ENCODE measurements at places on chromosomes 7 and 10. TPM values are rescaled to one million over a fixed set of nuclear protein-coding genes. Genes with fewer than 3 reads are reported as not detected.
A peak's percentile ranks its signal among the peaks of the same experiment; 100 is the strongest.

DNA sequence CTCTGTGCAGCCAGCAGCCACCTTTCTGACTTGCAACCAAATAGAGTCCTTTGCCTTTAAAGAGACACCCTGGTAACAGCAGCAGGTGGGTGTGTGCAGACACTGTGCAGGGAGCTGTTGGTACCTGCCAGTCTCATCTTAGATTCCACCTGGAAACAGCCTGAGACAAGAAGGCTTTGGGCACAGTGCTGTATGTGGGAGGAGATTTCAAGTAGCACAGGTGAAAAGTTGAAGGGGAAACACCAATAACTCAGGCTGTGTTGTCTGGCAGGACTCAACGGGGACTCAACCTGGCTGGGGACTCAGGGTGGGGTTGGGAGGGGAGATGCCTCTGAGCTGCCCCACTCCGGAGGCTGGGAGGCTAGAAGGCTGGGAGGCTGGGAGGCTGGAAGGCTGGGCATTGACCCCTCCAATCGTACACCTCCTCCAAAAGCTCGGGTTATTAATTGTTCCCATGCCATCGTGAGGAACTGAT lies 6.7 kb downstream of the CPXM2 start:
- H3K4me1 ChIP-seq = no peaks in the 10 kb centered on the region
- no peaks in the 10 kb centered on the region for H3K36me3 ChIP-seq
- no peak overlapping the region for H3K27ac ChIP-seq
- no peak overlapping the region for H3K4me3 ChIP-seq

The FAM171A1 gene
- 32.5 TPM for total RNA-seq

DNA sequence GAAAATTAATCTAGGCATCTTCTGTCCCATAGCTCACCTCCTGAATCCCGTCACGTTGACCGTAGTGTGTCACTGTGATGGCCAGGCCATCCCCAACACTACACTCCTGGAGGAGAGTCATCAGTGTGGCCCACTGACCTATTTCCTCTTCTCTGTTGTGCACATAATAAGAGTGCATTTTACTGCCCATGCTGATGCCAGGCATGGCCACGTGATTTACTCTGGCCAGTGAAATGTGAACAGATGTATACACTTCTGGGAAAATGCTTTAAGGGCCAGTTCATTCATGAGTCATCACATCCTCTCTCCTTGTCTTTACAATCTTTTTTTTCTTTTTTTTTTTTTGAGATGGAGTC lies 101.9 kb upstream of the PIP4K2A start:
- H3K4me1 ChIP-seq = peaks cover 38% of the 10 kb centered on the region
- peak; percentile 89 for DNase-seq
- no peaks in the 10 kb centered on the region for H3K36me3 ChIP-seq
- no peak overlapping the region for H3K4me3 ChIP-seq
- peak overlapping the region; percentile 85 for H3K27ac ChIP-seq

GRCh38 chr7:36896956-36897590 lies 172.8 kb upstream of the AOAH start:
- H3K4me3 ChIP-seq = no peak overlapping the region
- no peaks in the 10 kb centered on the region for H3K27me3 ChIP-seq
- H3K36me3 ChIP-seq = no peaks in the 10 kb centered on the region
- no peaks in the 10 kb centered on the region for H3K4me1 ChIP-seq
- H3K27ac ChIP-seq = no peak overlapping the region
- no peak for DNase-seq

The ZNF680 gene
- 11.2 TPM for total RNA-seq

The ABCB1 gene
- total RNA-seq = 1.8 TPM

The SPRN gene
- total RNA-seq = not detected

The MARVELD1 gene
- 36.1 TPM for total RNA-seq
